Stimulated activated CD8-positive, alpha-beta memory T cell treated with anti-CD3 and anti-CD28 coated beads, Interleukin-15, amount 100 ng/mL, for 4 hours (primary cell): ENCODE measurements at places on chromosomes 3 and 15.

- no peak for DNase-seq
Measured at GRCh38 chr3:38000242-38000916, 9.8 kb downstream of the VILL start.

DNA sequence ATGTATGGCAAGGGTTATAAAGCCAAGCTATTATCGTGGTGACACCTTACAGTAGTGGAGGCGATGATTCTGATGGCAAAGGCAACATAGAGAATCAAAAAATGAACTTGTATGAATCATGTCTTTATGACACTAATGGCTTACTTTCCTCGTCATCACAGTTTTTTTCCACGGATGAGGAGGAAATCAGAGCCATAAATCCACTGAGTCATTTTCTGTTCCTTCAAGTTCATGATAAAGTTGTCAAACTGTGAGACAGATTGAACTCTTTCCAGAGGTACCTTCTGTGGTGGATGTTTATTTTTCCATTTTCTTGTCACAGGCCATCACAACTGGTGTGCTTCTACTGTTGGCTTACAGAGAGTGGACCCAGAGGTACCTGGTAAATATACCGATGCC is 8.5 kb downstream of the TMEM212 start:
- DNase-seq: no peak

DNA sequence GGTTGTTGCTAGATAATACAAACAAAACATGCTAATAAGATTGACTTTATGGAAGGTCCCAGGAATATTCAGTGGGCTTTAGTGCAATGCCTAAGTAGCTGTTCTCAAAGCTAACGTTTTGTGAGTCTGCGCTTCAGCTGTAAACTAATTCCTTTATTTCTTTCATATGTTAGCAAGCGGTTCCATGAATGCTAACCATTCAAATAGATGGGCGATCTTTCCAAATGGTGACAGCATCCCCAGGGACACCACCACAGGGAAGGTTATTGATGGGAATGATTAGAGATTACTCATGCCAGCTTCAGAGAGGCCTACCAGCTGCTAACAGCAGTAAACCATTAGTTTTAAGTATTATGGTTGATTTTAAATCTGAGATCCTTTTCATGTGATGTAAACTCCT is 405.7 kb upstream of the MCTP2 start:
- no peak for DNase-seq

- no peak for DNase-seq
Measured at GRCh38 chr15:93265111-93265556, 176.1 kb upstream of the RGMA start.

DNA sequence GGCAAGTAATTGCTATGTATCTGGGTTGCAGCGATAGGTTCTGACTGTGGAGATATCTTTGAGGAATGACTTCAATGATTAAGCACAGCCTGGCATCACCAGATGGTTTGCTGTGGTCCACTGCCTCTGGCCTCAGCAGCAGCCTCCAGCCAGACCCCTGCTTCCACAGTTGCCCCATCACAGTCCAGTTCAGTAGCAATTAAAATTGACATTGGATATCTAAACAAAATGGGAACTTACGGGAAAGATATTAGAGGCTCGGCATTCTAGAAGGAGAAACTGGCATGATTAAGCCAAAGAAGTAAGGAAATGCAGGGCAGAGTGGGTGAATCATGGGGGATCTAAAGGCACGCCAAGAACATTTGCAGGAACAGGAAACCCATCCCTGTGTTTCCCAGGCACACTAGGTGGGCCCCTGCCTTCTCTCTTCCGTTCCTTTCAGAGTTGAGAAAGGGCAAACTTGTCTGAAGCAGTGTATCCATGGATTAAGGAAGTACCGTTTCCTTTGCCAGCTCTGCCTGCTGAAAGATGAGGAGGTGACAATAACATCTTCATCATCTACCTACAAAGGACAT is 36.3 kb upstream of the SH3BP5 start:
- no peak for DNase-seq

DNA sequence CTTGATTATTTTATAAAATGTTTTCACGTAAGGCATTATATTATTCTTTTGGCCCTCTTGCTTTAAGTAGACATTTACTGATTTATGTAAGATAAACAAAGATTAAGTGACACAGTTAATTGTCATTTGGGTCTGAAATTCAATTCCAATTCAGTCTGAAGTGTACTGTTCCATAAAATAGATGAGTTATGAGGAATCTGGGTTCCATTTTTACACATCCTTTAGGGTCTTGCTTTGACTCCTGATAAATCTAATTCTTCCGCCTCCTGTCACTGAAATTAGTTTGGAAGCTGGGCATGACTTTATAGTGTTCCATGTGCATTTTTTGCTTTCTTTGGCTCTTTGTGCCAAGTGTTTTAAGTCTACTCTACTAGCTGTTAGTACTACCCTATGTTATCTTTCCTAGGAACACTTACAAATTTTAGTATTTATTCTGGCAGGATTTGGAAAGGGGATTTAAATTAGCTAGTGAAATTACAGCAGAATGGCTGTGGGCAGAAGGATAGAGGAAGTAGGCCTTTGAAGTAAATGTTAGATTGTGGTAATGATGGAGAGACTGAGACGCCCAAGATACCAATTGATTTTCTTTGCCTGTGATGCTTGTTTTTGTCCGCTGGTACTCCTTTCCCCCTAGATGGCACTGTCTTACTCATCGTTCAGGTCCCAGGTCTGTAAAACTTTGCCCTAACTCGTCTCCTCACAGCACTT is 14.3 kb downstream of the ARL8B start:
- DNase-seq: no peak

DNA sequence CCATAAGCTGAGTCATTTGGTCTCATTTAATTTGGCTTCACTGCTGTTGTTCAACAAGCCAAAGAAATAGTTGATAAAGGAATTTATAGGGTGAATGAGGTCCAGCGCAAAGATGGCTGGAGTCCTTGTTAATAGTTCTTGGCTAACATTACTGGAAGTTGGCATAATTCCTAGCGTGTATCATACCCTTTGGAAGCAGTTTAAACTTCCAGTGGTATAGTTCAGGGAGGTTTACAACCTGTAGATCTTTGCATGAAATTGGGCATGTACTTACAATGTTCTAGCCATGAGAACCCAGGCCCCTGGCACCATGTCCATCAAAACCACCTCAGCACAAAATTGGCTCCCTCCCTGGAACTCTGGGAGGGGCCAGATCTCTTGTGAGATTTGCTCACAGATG is 380.8 kb downstream of the LRTM1 start:
- no peak for DNase-seq

- no peak for DNase-seq
Measured at GRCh38 chr15:68500363-68501258, 68.6 kb upstream of the ITGA11 start.
